ENCODE measurements at places on chromosomes 13 and 19.

DNA sequence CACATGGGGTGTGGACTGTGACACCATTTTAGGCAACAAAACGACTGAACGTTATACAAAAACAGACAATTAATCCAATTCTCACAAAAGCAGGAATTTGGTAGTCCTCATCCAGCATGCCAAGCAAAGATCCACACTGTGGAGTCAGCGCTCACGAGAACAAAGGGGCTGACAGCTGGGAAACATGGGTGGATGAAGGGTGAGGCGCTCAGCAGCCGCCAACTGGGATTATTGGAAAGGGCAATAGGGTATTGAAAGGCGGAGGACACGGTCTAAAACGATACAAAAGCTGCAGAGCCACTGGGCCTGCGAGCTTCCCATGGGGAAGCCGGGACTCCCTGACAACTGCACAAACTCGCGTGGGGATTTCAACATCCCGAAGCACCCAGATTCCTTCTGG lies 4.7 kb upstream of the ZNF813 start:
- DNase-seq: no peak

- DNase-seq: no peak
Measured at GRCh38 chr19:19068659-19069654, 5.2 kb downstream of the SLC25A42 start.

DNA sequence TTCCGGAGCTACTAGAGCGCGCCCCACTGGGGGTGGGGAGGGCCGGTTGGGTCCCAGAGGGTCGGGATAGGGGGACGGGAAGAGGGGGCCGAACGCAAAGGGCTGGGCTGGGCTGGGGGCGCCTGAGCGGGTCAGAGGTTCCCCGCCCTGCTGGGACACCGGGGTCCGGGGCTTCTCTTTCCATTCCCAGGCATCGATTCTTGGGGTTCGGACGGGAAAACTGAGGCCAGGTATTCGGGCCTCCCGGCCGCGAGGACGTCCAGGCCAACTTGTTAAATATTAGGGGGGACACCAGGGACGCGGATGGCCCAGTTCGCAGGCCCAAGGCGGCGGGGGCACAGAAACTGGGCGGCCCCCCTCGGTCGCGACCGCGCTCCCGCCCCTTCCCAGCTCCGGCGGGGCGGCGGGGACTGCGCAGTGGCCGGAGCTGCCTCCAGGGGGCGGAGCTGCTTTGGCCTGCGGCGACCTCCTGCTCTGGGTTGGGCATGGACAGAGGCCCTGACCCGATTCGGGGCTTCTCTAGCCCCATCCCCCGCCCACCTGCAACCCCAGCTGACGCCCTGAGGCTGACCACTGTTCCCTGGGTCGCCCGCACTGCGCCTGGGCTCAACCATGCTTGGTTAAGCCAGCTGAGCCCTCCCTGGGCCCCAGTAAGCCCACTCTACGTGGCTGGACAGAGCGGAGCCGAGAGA lies 1.2 kb upstream of the KLF16 start:
- no peak for DNase-seq

DNA sequence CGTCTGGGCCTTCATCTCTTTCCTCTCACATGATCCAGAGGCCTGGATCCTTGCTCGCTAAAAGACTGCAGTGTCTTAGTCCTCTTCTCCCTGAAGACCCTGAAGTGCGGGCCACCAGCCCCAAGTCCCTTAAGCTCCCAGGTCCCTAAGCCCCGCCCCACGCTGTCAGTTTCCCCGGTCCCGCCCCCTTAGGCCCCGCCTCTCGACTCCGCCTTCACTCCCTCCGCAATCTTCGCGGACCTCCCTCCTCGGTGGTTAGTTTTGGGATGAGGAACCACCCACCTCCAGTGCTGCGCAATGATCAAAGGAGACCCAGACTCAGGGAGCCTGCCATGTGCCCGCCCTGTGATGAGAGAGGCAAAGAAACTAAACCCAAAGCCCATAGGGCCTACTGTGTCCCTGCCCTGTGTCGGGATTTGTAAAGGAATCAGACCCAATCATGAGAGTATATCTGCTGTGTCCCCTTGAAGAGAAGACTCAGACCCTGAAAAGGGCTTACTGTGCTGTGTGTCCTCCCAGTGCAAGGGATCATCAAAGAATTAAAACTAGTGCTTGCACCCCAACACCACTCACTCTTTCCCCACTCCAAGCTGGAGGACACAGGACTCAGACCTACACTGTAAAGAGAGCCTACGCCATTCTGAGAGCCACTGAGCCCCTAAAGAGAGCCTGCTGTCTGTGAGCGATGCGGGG lies 3.0 kb upstream of the COX6B1 start:
- peak; percentile 56 for DNase-seq

DNA sequence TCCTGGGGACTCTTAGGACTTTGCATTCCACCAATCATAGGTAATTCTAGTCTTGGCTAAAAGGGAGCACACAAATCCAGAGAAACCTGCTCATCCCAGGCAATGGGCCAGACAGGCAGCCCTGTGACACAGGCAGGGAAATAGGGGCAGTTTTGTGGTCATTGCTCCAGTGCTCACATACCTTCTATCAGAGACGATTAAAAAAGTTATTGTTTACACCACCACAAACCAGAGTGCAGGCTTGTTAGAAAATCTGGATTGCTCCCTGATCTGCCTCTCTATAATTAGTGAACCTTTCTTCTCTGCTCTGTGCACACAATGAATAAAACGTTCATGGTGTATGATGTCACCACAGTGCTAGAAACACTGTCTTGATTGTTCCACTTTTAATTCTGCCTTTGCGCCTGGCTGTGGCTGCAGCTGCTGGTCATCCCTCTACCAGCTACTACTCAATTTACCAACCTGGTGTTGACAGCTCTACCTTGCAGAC lies 121.6 kb upstream of the SPATA13 start:
- DNase-seq: no peak

DNA sequence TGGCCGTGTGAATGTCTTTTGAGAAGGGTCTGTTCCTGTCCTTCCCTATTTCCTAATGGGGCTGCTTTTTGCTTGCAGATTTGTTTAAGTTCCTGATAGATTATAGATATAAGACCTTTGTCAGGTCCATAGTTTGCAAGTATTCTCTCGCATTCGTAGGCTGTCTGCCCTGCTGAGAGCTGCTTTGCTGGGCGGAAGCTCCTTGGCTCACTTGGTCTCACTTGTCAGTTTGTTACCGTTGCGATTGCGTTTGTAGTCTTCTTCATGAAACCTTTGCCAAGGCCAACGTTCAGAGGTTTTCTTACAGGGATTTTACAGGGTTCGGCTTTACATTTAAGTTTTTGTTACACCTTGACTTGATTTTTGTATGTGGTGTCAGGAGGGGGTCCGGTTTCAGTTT lies 44.0 kb upstream of the TFDP1 start:
- no peak for DNase-seq

- no peak for DNase-seq
Measured at GRCh38 chr13:67090856-67091255, 139.3 kb downstream of the PCDH9 start.

- DNase-seq: no peak
Measured at GRCh38 chr19:10316229-10317044, 622 bp upstream of the FDX2 start.

DNA sequence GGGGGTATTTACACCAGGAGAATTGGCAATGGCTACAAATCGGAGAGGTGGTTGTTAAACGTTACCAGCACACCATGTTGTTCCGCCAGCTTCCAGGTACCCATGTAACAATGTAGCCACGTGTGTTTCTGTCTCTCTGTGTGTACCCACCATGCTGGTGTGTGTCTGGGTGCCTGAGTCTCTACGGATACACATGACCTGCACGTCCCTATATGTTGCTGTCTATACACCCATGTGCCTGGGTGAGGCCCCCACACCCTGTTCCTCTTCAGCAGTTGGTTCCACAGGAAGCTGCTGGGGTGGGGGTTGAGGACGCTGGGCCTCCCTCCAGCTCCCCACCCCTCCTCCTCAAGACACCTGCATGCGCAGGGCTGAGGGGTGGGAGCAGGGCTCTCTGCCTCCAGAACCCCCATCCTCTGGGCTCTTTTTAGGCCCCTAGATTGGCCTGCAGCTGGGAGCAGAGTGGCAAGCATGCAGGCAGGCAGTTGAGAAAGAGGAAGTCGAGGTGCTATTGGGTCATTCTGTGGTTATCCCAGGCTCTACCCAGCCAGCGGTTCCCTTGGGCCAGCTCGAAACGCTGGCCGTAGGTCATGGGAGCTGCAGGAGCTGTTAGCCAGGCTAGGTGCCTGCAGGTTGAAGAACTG lies at the start of gene ARHGEF18:
Gene ARHGEF18, plus strand, starts transcription at position 351 of the 644 bp plus-strand sequence. CDS start 13,954 bp downstream, outside the sequence.
- no peak for DNase-seq

GRCh38 chr13:85616275-85616674 lies 182.9 kb downstream of the SLITRK6 start:
- DNase-seq: no peak

GRCh38 chr19:54389553-54389952 lies 24.8 kb upstream of the LAIR1 start:
- no peak for DNase-seq

Data from HCT116 (cell line).